ENCODE measurements at places on chromosomes 5 and 9. TPM values are rescaled to one million over a fixed set of nuclear protein-coding genes. Genes with fewer than 3 reads are reported as not detected.

GRCh38 chr9:131709771-131710431 lies 30.0 kb downstream of the RAPGEF1 start:
- peak; percentile 35 for DNase-seq

- no peak for DNase-seq
These were observed 25.2 kb downstream of the NDUFS6 start for GRCh38 chr5:1826235-1826980.

Gene DBH
- 1.5 TPM for total RNA-seq

DNA sequence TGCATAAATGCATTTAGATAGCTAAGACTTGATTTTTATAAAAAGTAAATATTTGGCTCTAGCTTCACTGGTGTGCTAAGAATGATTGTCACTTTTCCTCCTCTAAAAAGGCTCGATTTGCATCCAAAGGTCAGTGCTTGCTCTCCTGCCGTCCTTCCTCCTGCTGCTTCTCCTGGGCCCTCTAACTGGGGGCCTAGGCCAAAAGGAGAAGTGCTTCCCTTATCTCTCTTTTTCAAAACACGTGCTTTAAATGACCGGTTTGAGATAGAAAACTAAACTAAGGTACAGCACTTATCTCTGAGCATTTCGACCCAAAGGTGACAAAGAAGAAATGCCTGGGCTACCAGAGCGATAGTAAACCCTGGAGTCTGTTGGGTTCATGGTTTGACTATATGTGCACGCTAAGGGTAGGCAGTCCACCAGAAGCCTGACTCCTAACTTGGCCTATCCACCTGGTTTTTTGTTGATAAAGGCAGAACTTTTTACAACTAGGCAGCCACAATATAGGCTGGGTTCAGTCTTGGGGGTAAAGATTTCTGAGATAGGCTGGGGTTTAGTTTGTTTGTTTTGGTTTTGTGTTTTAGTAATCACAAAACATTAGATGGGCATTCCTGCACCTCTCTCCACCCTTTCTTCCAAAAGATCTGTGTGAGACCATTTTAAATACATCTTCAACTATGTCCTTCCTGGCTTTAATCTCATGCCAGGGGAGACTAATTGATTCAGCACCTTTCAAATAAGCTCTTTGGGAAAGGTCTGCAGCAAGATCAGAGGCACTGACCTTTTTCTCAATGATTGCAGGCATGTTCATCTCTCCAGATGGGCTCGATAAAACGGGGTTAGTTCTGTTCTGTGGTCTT lies 3.8 kb downstream of the NR2F1-AS1 start:
- no peak for DNase-seq

GRCh38 chr5:10447041-10447440 lies 5.4 kb downstream of the ROPN1L start:
- no peak for DNase-seq

Measured in myocyte (in vitro differentiated cells).